ENCODE measurements at places on chromosomes 5 and 9.

- no peak for DNase-seq
Observed at GRCh38 chr9:113921396-113921925, 45.4 kb downstream of the ZNF618 start.

- no peak for DNase-seq
Observed at GRCh38 chr5:108529381-108529780, 147.5 kb upstream of the FBXL17 start.

DNA sequence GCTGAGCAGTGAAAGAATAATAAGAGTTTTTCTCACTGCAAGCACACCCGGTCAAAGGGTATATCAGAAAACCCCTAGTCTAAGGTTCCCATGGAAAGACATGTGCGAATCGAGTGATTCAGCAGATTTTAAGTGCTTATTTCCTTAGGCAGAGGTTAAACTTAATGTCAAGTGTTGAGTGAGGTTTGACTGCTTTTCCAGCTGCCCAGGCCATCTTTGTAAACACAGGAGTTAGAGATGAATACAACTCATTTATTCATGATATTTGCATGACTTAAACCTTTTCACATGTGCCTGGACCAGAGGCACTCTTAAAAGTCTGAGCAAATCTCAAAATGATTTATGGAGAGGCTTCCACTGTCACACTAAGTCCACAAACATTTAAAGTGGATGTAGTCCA lies 137.8 kb upstream of the RGMB start:
- no peak for DNase-seq

GRCh38 chr5:39157701-39158100 lies 61.7 kb downstream of the FYB1 start:
- DNase-seq: no peak

GRCh38 chr9:69916950-69917349 lies 96.3 kb downstream of the CFAP95 start:
- no peak for DNase-seq

DNA sequence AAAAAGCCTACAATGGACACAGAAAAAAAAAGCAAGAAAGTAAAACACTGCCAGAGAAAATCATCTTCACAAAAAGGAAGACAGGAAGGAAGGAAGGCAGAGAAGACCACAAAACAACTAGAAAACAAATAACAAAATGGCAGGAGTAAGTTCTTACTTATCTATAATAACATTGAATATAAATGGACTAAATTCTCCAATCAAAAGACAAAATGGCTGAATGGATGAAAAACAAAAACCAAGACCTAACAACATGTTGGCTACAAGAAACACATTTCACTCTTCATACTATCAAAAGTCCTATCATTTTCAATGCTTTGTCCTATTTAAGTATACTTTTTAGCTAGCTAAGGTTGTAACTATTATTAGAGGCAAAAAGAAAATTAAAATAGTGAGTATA lies 36.9 kb upstream of the HMGCR start:
- no peak for DNase-seq

DNA sequence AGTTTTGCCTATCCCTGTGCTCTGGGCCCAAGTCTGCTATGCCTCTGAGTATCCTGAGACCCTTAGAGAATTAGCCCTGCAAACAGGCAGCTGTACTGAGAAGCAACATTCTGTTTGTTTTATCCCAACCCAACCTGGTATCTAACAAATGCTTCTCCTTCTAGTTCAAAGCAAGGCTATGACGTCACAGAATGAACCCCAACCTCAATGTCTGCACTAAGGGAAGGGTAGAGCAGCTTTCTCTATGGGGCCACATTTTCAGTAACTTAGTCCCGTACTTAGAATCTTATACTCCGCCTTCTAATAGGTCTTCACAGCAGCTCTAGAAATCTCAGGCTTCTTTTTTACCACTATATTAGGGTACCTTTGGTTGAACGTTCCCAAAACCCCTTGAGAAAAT lies 169.6 kb downstream of the TSSK1B start:
- DNase-seq: no peak

GRCh38 chr9:136784249-136784996 lies 6.7 kb upstream of the TMEM141 start:
- peak; percentile 31 for DNase-seq

DNA sequence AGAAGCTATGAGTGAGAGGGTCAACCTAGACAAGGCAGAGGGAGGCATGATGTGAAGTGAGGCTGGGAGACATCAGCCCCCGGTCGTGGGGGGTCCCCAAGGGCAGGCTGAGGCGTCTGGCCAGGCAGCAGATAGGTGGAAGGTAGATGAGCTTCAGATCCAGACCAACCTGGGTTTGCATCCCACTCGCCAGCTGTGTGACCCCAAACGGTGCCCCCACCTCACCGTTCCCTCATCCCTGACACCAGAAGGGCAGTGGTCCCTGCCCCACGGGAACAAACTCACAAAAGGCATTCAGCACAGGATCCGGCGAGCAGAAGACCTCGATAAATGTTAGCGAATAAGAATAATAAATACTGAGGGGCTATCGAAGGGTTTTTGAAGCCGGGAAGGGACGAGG lies 27.5 kb upstream of the LMX1B start:
- no peak for DNase-seq

GRCh38 chr5:137051161-137051560 lies 448.0 kb downstream of the SPOCK1 start:
- no peak for DNase-seq

- peak; percentile 88 for DNase-seq
Observed at GRCh38 chr9:121322037-121322736, 47.9 kb downstream of the STOM start.

- DNase-seq: no peak
Observed at GRCh38 chr9:127084076-127085039, 38.1 kb downstream of the ANGPTL2 start.

DNA sequence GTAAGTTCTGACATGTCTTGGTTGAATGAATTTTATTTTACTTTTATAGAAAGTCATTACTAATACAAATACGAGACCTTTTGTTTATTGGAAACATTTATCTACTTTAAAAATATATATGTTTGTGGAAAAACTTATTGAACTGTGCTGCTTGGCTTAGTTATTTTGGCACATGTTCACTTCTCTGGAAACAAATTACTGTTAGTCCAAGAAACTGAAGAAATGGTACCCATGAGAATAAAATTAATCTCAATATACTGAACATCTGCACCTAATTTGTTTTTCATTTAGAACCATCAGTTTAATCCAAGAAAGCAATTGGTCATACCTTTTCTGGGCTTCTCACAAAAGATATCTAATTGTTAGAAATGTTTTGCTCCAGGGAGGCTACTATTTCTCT lies 32.2 kb downstream of the INVS start:
- DNase-seq: no peak

DNA sequence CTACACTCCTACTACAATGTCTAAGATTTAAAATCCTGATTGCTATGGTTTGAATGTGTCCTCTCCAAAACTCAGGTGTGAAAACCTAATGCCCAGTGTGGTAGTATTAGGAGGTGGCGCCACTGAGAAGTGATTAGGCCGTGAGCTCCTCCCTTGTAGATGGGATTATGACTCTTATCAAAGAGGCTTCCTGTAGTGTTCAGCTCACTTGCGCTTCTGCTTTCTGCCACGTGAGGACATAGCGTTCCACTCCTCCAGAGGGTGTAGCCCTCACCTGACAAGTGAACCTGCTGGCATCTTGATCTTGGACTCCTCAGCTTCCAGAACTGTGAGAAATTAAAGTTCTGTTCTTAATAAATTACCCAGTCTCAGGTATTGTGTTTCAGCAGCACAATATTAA lies 33.0 kb upstream of the WHRN start:
- no peak for DNase-seq

DNA sequence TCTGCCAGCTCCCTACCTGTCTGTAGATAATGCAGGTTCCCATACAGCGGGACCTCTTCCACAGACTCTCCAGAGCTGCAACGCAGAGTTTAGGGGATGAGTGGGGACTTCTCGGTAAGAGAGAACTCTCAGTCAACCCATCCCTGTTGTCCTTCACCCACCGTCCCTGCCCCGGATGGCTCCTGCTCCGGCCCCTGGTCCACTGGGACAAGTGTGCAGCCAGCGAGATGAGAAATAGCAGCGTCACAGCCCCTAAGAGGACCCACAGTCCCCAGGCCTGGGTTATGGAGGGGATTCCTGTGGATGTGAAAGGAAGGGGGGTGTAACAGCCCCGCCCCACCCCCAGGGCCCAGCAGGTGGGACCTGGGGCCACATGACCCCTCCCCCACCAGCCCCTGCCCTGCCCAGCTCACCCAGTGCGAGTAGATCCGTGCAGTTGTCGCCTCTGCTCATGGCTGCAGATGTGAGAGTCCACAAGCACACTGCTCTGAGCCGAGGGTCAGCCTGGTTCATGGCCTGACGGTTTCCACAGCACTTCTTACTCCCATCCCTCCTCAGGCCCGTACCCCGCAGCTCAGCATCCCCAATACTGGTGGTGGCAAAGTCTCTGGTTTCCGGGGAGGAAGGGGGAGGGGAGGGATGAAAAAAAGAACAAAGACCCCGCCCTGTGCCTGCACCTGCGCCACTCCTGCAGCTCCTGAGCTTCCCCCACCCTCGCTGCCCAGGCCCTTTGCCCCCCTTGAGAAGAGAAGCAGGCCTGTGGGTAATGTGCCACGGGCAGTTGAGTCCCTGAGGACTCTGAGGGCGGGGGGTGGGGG lies at the start of gene SIT1:
Gene SIT1, minus strand, starts transcription at position 591 of the 818 bp plus-strand sequence. Its CDS starts 78 bp downstream, at position 513.
- no peak for DNase-seq

DNA sequence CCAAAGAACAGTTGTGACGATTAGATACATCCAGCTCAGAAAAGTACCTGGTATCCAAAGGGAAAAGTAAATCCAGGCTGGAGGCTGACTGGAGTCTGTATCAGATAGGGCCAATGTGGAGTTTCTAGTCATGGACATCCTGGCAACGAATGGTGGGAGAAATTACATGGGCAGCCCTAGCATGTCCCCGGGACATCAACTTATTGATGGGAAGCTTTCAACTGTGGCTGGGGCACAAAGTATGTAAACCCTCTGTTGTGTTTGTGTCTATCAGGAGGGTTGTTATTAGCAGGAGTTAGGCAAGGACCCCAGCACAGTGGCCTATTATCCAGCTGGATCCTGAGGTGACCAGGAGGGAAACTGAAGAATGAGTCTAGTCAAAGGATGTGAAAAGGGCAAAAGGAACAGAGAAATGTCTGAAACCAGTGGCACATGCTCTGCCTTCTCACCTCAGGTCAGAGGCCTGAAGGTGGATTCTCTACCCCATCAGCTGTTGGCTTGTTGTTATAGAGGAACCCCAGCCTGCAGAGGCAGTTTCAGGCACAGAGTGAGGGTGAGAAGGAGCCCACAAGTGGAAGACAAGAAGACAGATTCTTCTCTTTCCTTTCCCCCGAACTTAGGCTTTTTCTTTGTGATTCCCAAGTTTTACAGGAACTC lies 19.9 kb downstream of the IFNW1 start:
- no peak for DNase-seq

- DNase-seq: peak; percentile 47
Observed at GRCh38 chr5:157540707-157541446, 34.7 kb downstream of the ADAM19 start.

DNA sequence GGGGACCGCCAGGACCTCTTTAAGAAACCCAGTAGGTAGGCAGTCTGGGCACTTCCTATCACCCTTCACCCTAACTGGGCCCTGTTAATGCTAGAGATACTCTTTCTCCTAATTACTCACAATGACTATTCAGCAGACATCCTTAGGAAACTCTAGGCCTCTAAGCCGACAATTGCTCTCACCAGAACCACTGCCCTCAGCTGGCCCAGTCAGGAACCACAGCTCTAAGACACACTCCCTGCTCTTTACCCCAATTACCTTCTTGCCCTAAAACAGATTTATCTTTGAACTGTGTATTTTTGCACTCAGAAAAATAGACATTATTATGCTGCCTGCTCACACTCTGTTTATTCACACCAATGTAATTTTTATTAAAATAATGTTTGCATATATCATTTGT lies 432.6 kb upstream of the SLC30A5 start:
- no peak for DNase-seq

GRCh38 chr5:157290981-157291711 lies 25.2 kb downstream of the CYFIP2 start:
- DNase-seq: no peak

- no peak for DNase-seq
Observed at GRCh38 chr9:13588151-13589033, 308.9 kb upstream of the MPDZ start.

GRCh38 chr5:72440207-72440638 lies 67.0 kb downstream of the ZNF366 start:
- no peak for DNase-seq

GRCh38 chr5:59095480-59095879 lies 512.6 kb downstream of the RAB3C start:
- DNase-seq: no peak

GRCh38 chr5:139660105-139660922 lies 12.2 kb downstream of the CXXC5 start:
- DNase-seq: peak; percentile 78

GRCh38 chr5:54379590-54379989 lies 69.2 kb upstream of the ARL15 start:
- DNase-seq: no peak

DNA sequence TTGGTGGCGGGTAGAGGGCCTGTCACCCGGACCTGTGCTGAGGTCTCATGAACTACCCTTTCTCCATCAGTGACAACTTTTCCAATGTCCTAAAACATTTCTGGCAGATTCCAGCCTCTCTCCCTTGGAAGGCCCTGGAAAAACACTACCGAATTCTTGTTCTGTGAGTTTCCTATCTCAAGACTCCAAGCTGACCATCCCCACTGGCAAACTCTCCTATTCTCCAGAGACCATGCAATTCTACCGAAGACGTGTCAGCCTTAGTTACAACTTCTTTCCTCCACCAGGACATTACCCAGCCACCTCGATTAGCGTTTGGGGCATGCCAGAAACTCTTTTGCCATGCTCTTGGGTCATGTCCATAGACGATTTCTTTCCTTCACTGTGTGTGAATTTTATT lies 26.8 kb upstream of the GABRP start:
- DNase-seq: no peak
